IPS DF 6.9 (cell line): ENCODE measurements at places on chromosomes 16 and 17.

DNA sequence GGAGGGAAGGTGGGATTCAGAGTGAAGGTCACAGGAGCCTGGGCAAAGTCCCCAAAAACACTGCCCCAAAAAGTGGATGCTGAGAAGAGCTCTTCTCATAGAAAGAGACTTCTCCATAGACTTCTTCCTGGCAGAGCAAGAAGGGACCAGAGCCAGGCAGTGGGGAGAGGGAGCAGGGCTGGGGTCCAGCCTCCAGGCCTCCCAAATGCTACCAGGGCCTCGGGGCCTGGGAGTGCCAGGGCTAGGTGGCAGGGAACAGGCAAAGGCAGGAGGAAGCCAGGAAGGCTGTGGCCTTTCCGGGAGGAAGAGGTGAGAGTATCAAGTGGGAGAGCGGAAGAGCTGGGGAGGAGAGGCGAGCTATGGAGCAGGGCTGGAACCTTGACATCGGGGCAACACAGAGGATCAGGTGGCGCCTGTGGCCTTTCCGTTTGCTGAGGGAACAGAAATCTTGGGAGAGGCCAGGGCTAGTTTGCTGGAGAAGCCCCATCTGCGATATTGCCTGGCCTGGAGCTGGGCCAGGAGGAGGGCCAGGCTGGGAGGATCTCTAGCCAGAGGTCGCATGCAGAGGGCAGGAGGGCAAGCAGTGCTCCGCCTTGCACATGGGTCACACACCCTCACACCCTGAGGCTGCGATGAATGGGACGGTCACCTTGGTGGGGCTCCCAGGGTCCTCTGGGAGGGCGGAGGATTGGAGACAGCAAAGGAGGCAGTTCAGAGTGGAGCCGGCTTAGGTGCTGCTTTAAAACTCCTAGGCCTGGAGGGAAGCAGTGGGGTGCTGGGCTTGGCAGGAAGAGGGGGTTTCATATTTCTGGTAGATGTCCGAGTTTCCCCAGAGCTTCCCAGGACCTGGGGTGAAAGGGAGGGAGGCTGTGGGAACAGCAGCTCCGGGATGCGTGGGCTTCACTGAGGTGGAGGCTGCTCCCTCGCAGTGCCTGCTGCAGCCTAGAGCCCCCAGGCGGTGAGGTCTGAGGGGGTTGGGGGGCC, 3.4 kb downstream of the SLC16A5 start:
- no peak for DNase-seq

DNA sequence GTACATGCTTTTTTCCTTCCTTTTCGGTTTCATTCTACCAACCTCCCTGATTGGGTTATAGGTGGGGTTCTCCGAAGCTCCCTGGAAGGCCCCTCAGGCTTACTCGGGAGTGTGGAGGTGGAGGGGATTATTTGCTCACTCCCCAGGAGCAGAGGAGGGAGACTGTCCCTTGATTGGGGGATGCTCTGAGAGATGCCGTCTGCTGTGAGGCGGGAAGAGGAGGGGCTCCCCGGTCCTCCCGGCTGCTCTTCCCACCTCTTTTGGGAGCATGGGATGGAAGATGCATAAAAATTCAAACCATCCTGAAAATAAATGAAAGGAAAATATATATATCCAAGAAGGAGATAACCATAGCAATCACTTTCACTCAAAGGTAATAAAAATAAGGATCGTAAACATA, 16.1 kb upstream of the RPTOR start:
- no peak for DNase-seq

DNA sequence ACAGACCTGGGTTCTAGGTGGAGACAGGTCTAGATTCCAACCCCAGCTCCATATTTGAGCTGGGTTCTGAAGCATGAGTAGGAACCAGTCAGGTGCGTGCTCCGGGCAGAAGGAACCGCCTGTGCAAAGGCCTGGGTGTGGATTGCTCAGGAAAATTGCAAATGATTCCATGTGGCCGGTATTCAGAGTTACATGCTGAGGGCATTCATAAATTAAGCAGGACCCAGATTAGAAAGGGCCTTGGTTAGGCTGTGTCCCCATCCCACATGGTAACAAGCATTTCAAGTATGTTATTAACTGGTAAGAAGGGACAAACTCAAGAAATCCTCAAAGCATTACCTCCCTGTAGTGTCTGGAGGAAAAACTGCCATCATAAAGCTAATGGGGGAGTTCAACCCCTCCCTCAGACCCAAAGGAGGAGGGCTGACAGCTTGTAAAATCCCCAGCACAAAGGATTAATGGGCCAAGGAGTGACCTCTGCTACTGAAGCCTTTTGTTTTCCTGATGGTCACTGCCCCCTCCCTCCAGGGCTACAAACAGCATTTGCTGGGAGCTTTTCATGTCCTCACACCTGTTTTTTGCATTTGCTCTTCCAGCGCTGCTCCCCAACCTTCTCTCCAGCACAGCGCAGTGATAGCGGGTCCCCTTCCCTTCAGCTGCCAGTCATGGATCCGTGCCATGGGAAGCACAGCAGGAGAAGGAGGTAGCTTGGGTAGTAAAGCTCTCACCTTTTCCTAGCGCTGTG, 218.0 kb downstream of the C16orf95 start:
- no peak for DNase-seq

GRCh38 chr17:50534222-50534978, 1.9 kb downstream of the EPN3 start:
- no peak for DNase-seq

DNA sequence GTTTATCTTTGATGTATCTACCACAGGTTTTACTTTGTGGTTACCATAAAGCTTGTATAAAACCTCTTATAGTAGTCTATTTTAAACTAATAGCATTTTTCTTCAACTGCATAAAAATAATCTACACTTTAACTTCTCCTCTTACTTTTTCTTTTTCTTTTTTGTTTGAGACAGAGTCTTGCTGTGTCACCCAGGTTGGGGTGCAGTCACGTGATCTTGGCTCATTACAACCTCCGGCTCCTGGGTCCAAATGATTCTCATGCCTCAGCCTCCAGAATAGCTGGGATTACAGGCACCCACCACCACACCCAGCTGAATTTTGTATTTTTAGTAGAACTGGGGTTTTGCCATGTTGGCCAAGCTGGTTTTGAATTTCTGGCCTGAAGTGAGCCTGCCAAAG, 53.4 kb upstream of the ZKSCAN2 start:
- no peak for DNase-seq

GRCh38 chr17:32206861-32207260, 58.8 kb upstream of the RHBDL3 start:
- no peak for DNase-seq

DNA sequence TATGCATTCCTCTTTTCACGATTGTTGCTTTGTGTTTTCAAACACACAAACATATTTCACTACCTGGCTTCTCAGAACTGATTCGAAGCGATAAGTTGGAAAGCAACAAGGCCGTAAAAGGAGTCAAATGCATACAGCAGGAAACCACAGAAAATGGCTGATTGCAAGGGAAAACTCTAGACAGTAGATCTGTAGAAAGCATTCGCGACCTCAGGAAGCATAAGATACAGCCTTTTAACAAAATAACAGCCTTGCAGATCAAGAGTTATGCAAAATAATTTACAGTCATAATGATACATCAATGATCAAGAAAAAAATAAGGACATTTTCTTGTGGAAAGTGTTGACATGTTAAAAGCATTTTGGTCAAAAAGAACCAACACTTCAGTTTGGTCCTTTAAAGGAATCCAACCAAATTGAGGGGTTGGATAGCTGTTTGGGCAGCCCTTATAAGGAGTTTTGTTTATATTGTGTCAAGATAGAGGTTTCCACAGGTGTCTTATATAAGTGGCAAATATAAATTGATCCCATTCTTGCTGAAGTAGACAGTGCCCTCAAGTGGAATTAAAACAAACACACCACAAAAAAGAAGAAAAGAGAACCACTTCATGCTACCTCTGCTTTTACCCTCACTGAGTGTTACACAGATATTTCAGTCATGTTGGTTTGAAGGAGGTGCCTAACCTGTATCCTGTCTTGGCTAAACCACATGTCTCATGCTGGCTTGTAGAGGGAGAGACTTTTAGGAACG, 5.5 kb downstream of the CYLD start:
- no peak for DNase-seq

- peak; percentile 73 for DNase-seq
Measured at GRCh38 chr17:12545877-12546513, 119.7 kb upstream of the MYOCD start.

- no peak for DNase-seq
Measured at GRCh38 chr17:81811705-81812570, 8.0 kb downstream of the GCGR start.

DNA sequence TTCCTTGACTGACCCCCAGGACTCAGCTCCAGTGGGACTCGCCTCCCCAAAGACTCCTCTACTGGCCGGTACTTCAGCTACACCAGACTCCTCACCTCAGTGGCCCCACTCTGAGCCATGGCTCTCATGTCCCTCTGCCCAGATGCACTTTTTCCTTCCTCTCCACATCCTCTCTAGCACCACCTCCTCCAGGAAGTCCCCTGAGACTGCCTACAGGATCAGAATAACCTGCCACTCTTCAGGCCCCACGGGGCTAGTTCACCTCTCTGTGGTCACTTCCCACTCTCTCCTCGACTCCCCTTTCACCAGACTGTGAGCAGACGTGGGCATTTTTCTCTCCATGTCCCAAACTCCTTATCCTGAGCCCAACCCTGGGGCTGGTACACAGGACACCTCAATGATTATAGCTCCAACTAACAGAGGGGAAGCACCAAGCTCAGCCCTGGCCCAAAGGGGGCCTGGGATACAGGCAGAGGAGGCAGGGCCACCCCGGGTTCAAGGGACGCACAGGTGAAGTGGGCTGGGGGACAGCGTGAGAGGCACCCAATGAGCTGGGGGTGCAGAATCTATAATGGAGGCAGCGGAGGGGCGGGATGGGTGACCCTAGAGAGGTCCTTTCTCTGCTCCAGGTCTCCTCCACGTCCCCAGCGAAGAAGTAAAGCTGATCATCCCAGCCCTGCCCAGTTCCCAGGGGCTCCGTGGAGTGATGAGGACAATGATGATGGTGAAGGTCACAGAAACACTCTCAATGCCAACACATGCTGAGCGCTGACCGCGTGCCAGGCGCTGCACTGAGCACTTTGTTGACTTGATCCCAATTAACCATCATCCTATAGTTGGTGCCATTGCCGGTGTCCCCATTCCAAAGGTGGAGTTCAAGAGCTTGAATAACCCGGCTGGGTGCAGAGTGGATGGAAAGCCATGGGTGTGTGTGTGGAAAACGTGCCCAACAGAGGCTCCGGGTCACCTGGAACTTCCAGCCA, 3.9 kb downstream of the TRPV3 start:
- DNase-seq: no peak

GRCh38 chr16:49550140-49550539, 176.5 kb downstream of the C16orf78 start:
- no peak for DNase-seq

DNA sequence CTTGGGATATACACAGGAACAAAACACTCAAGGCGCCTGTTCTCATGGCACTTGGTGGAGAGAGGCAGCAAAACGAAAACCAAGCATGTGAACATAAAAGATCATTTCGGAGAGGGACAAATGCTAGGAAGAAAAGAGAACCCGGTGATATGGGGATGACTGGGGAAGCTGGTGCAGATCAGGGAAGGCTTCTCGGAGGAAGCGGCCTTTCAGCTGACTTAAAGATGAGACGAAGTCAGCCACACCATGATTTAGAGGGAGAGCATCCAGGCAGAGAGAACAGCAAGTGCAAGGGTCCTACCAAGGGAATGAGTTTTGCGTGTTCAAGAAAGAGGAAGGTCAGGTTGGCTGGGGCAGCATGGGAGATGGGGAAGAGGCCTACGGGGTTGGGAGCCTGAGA, 250.9 kb downstream of the KATNIP start:
- DNase-seq: no peak

GRCh38 chr16:24694931-24695330, 34.5 kb upstream of the TNRC6A start:
- no peak for DNase-seq

- DNase-seq: no peak
Measured at GRCh38 chr16:63981639-63982038, 1140.2 kb downstream of the CDH11 start.

DNA sequence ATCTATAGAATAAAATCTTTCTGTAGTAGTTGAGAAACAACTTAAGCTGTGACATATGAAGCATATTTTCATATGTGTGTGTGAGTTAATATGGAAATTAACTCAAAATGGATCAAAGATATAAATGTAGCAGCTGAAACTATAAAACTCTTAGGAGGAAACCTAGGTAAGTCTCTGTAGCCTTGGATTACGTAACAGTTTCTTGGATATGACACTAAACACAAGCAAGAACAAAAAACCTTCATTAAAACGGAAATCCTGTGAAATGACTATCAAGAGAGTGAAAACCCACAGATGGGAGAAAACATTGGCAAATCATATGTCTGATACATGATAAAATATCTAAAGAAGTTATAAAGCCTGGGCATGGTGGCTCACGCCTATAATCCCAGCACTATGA, 104.4 kb downstream of the VPS53 start:
- DNase-seq: no peak

DNA sequence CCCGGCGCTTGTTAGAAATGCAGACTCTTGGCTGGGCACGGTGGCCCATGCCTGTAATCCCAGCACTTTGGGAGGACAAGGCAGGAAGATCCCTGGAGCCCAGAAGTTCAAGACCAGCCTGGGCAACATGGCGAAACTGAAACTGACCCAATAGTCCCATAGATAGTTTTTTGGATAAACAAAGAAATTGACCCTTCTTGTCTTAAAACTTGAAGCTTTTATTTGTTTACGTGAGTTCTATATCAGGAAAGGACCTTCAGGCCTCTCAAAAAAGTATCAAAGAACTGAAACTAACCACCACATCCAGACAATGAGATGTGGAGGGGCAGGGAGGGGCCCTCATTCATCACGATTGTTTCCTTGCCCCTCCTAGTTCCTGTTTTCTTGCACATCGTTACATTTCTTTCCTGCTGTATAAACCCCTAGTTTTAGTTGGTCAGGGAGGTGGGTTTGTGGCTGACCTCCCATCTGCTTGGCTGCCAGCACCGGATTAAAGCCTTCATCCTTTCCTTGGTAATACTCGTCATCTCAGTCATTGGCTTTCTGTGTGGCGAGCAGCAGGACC, 29.9 kb upstream of the PRM1 start:
- DNase-seq: no peak

DNA sequence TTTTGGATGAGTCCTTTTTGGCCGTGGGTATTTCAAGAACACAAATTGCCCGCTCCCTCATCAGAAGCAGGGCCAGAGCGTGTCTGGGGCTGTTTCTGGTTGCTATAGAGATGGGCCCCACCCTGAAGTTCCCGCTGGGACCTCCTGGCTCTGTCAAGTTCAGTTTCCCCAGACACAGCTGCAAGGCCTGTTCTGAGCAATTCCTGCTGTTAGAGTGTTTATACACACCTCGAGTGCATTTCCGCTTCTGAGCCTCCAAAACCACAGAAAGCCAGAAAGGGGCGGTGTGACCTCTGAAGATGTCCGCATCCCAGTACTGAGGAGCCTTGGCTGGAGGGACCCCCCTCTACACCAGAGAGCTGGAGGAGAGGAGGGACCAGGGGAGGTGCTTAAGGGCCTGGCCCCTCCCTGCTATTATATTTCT, 9.3 kb upstream of the WBP2 start:
- DNase-seq: no peak

- DNase-seq: no peak
Measured at GRCh38 chr16:70375636-70376611, 29.2 kb downstream of the DDX19A start.

- no peak for DNase-seq
Measured at GRCh38 chr16:79716645-79717332, 116.3 kb upstream of the MAF start.
